ENCODE measurements at places on chromosomes 1 and 21. TPM values are rescaled to one million over a fixed set of nuclear protein-coding genes. Genes with fewer than 3 reads are reported as not detected.

CAMK2N1 gene
- total RNA-seq, result 74.3 TPM

OXCT2 gene
- 0.49 TPM for total RNA-seq

HPDL gene
- total RNA-seq, result 1.7 TPM

FCRL2 gene
- total RNA-seq, result 0.25 TPM

B4GALT2 gene
- total RNA-seq, result 50.4 TPM

Data from temporal lobe (tissue), 4 donors.